Stimulated activated naive CD4-positive, alpha-beta T cell treated with Interleukin-2 at 50 U/mL for 16 hours (primary cell): ENCODE measurements at places on chromosomes 11 and 22.

- no peak for DNase-seq
Measured at GRCh38 chr11:134170919-134171281, 52.9 kb downstream of the NCAPD3 start.

GRCh38 chr11:73453562-73453961, 77.4 kb downstream of the RELT start:
- no peak for DNase-seq

GRCh38 chr11:44615913-44616791, 50.7 kb downstream of the CD82 start:
- DNase-seq = no peak

DNA sequence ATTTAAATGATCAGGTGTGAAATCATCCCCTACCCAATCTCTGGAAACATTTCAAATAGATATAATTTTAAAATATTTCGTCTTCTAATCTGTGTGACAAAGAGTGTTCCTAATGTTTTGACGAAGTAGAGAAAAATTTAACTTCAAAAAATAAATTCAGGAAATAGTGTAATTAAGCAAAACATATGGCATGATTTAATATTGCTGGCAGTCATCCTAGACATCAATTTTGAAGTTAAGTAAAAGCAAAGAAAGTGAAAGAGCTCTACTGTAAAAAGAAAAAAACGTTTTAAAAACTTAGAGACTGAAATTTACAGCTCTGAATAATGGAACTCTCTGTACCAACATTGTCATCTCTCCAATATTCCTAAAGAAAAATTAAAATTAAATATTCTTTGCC, 1062.3 kb downstream of the LRRC4C start:
- no peak for DNase-seq

- no peak for DNase-seq
Measured at GRCh38 chr11:73576185-73576614, 21.7 kb downstream of the FAM168A start.

DNA sequence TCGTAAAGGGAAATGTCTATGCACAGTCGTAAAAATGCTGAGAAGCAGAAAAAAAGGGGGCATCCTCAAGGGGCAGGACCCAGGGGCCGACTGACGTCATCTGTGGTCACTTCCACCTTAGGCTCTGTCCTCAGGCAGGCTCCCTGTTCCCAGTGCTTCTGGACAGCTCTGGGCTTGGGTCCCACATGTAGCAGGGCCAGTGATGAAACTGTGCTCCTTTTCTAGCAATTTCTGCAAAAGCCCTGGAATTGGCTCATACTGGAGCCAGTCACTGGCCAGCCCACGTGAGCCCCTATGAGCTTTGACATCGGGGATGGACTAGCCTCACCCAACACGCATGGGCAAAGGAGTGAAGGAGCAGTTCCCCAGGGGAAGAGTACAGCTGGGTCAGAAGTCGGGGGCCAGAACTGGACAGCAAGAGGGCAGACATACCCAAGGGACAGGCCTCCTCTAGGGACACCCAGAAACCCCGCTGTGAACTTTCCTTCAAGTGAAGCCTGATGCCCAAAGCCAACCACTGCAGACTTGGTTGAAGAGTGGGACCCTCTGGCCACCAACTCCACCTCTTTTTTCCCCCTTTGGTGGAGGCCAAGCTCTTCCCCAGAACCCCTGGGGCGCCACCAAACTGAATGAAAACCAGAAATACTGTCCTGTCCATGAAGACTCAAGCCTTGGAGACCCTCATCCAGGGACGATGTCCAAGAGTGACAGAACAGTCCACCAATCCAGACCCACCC, 1349.0 kb downstream of the BRD1 start:
- DNase-seq = no peak

DNA sequence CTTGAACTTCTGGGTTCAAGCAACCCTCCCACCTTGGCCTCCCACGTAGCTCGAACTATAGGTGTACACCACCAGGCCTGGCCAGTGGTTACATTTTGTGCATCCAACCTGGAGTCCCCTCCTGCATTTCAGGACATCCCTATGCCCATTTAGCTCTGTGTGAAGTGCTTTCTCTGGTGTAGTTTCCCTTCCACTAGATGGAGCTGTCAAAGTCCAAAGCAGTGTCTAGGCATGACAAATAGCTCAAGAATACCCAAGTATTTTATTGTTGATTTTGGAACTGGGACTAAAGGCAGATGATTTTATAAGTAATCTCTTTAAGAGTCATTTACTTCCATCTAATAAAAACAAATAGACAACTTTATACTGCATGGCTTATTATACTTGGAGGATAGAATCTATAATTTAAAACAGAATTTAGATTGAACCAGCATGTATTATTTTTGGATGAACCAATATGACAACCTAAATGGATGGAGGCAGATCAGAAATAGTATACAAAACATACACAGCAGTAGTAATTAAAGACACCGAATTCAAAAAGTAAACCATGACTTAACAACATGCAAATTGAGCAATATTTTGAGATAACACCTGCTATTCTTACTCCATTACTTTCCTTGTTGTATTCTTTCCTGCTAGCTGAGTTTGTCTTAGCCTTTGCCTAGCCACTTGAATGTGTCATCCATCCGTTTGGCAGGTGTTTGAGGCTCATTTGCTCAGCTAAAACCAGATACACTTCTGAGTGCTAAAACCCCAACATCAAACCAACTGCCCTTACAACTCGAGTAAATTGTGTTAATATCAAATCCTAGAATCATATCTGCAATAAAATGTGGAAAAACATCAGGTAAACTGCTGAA, 37.7 kb downstream of the EIF4ENIF1 start:
- DNase-seq = no peak

DNA sequence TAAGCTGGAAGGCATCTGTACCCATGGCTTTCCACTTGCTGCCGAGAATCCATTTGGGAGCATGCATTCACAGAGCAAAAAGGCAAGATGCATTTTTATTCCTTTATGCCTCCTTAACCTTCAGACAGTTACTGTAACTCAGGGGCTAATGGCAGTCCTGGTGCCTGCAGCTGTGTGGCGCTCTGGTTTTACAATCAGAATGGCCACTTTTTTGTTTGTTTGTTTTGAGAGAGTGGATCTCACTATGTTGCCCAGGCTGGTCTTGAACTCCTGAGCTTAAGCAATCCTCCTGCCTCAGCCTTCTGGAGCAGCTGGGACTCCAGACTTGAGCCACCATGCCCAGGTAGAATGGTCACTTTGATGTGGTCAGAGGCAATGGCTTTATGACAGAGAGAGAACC, 101.8 kb downstream of the NAV2 start:
- DNase-seq = no peak

GRCh38 chr11:35144806-35145205, 5.8 kb downstream of the CD44 start:
- DNase-seq = no peak

- DNase-seq = no peak
Measured at GRCh38 chr22:27269751-27270543, 531.6 kb downstream of the MN1 start.

DNA sequence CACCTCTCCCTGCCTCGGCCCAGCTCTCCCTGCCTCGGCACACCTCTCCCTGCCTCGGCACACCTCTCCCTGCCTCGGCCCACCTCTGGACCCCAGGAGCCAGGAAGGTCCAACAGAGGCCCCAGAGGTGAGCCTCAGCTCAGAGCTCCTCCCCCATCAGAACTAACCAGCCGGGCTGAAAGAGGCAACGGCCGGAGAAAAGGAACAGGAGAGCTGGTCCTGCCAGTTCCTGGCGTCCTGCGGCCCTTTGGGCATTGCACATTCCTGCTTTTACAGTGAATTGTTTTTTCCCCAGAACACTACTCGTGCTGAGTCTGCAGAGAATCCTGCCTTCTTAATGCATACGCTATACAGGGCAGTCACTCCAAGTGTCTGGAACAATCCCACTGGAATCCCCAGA, 45.8 kb downstream of the LMO1 start:
- DNase-seq = no peak
